Stimulated activated naive CD4-positive, alpha-beta T cell (primary cell): ENCODE measurements at places on chromosomes 3 and 15.

- DNase-seq = no peak
These were observed 56.9 kb upstream of the CSPG5 start for GRCh38 chr3:47635536-47635935.

DNA sequence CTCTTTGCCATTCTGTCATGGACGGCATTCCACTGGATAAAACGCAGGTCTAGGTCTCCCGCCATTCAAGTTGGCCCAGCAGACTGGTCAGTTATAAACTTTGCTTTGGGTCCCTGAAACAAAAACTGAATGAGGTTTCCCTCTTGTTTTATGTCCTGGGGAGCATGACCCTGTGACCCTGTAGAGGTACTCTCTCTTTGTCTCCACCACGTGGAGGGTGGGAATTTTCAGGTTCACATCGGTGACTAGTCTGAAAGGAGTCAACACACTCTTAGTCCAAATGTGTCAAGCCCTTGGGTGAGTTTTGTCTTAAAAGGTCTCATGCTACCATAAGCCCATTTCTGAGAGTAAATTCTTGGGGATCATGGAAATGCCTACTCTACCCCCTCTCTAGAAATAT is 139.9 kb downstream of the PLCH1 start:
- DNase-seq = no peak

DNA sequence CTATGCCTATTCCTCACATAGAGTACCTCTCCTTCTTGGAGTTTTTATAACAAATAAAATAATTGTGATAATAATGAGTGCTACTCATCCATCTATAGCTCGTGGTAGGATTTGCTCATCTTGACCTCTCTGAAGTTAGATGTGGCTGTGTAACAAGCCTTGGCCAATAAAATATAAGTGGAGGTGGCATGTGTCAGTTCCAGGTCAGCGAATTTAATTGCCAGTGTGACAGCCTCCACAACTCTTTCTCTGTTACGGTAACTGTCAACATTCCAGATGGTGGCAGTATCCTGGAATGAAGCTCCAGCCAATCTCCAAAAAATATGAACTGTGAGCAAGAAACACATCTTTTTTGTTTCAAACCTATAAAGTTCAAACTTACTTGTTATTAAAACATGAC is 13.8 kb downstream of the CLRN1 start:
- DNase-seq = no peak

DNA sequence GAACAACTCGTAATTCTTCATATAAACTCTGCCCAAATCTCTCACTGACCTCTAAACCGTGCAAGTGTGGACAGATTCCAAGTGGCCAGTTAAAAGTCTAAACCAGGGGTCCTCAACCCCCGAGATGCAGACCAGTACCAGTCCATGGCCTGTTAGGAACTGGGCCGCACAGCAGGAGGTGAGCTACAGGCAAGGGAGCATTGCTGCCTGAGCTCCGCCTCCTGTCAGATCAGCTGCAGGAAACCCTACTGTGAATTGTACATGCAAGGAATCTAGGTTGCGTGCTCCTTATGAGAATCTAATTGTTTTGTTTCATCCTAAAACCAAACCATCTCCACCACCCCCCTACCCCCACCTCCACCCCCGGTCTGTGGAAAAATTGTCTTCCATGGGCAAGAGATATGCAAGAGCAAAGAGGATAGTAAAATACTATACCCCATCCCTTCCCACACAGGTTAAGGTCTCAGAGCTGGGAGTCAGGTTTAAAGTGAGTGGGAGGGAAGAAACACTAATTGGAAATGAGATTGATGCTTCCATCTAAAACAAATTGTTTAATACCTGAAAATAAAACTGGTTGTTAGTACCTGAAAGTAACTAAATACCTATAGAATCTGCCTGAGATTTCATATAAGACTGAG is 54.0 kb downstream of the POLQ start:
- DNase-seq = no peak

- DNase-seq = no peak
These were observed 54.8 kb downstream of the MAGEF1 start for GRCh38 chr3:184656829-184657681.

DNA sequence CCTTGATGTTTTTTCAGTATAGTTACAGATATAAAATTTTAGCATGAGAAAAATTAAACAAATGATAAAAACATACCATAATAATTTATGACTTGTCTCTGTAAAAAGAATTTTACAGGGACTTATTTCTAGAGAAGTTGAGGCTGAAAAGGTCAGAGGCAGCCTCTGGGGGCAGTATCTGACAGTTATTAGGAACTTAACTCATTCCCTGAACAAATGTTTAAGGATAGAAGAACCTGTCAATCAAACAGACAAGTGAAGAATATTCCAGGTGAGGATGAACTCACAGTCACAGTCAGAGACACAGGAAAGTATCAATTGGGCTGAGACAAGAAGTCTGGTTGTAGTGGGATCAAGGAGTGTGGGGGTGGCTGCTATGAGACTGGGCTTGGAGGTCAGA is 7.3 kb downstream of the MYLK start:
- DNase-seq = no peak

DNA sequence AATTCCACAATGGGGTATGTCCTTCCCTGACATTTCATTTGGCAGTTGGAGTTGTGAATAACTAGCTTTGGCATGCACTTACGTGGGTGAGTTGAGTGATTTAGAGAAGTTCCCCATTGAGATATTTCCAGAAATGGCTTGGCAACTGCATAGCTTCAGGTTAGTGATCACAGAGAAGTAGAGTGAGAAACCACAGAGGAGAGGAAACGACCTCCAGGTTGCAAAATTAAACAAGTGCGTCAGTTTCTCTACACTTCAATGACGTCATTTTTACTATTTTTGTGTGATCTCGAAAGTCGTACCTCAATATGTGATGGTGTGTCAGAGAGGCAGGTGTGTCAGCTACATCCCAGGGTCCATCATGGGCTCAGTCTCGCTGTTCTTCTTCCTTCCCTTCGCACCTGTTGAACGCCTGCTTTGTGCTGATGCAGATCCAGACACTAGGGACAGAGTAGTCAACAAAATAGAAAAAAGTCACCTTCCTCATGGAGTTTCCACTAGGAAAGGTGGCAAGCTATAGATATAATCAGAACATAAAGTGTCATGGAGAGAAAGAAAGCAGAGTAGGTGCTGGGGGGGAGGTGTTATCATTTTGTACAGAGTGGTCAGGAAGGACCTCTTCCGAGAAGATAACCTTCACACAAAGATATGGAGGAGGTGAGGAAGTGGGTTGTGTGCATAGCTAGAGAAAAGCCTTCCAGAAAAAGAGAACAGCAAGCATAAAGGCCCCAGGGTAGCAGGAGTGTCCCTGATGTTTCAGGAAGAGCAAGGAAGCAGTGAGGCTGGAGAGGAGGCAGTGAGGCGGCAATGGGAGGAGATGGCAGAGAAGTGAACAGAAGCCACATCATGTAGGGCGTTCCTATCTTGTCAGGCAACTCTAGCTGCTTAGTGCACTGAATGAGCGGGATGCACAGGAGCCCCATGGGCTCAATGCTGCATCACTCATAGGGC is 75.6 kb downstream of the MCTP2 start:
- DNase-seq = no peak

GRCh38 chr3:15427182-15427880 is at the start of the genes EAF1 and METTL6:
Gene EAF1 (plus strand): TSS chr3:15427598. CDS start chr3:15427780, 182 bp downstream.
Gene METTL6 (minus strand): TSS chr3:15427544. CDS start chr3:15426511, 1,033 bp downstream.
- DNase-seq = peak; percentile 71
